Astrocyte (in vitro differentiated cells and primary cell): ENCODE measurements at places on chromosomes 13 and 19.
A peak's percentile ranks its signal among the peaks of the same experiment; 100 is the strongest.

DNA sequence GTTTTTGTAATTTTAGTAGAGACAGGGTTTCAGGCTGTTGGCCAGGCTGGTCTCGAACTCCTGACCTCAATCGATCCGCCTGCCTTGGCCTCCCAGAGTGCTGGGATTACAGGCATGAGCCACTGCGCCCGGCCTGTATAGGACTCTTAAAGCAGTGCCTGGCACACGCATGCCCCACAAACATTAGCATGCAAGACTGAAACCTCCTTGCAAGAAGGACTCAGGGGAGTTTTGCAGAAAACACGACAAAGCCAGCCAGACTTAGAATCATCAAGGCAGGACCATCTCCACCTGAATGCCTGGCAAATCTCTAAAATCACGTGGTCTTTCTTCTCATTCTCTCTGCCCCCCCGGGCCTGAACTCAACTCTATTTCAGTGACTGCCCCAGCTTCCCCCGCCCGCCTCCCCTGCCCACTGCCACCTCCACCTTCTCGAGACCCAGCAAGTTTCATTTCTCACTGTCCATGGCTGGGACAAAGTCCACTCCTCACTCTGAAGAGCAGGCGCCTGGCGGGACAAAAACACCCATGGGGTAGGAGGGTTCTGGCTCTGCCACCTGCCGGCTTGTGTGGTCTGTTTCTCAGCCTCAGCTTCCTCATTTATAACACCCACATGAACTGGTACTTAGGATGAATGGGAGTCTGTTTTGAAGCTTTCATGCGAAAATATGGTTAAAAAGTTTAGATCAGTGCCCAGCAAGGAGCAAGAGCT lies 2.4 kb downstream of the TICAM1 start:
- DNase-seq = no peak

- DNase-seq = no peak
These were observed 22.9 kb downstream of the PARP4 start for GRCh38 chr13:24489721-24490120.

DNA sequence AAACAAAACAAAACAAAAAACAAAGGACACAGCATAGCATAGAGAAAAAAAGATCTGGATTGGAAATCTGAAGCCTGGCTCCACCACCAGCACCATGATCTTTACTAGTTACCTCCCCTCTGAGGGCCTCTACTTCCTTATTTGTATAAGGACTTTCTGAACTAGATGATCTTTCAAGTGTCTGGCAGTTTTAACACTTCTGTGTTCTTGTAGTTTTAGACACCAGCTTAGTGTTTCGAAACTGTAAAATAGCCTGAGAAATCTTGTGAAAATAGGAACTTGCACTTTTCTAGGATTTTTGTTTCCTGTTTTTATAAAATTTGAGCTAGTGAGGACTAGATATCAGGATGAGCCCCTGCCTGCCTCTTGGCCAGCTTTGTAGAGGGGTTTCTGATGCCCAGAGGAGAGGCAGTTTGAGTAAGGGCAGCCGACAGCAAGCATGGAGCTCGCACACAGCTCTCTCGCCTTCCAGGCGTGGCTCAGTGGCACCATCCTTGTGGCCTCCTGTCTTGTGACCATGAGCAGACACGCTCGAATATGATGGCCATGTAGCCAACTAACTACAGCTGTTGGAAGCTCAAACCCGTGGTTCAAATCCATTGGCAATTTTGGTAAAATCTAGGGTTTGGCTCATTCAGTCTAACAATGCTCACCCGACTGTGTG lies 319.0 kb downstream of the KCNRG start:
- no peak for DNase-seq

DNA sequence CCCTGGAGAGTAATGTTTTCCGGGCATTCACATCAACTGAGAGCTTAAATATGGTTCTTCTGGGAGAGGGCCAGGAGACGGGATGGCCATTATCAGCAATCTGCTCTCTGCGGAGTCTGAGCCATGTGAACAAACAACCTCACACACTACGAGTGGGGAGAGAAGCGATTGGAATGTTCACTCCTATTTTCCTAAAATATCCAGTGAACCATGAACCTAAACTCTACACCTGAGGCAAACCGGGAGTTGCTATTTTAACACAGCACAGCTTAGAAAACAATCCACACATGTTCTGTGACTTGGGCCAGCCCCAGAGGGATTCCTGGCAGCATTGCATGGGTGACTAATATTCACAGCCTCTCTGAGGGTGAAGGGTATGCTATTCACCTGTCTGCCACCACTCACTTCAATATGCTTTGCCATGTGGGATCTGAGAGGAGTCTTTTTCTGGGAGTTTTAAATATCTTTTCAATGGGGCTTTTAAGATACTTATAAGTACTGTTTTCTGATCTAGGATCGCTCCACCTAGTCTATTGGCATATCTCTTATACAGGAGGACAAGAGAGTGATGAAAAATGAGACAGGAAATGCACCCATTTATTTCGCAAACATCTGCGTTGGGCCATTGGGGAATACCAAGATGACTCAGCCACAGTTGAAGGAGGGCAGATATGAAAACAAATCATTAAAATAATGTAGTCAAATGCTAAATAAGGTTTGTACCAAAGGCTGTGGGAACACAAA lies 72.6 kb upstream of the SERP2 start:
- DNase-seq = peak; percentile 95

GRCh38 chr13:112443191-112443994 lies 67.2 kb downstream of the SPACA7 start:
- DNase-seq = no peak
